ENCODE measurements at places on chromosomes 4 and X.

- DNase-seq = no peak
Observed at GRCh38 chrX:2466876-2467656, 33.7 kb downstream of the DHRSX start.

- DNase-seq = no peak
Observed at GRCh38 chr4:144582975-144583374, 63.0 kb upstream of the HHIP start.

GRCh38 chr4:23736466-23736865 lies 153.4 kb downstream of the PPARGC1A start:
- no peak for DNase-seq

- no peak for DNase-seq
Observed at GRCh38 chr4:94641702-94642560, 115.8 kb upstream of the BMPR1B start.

DNA sequence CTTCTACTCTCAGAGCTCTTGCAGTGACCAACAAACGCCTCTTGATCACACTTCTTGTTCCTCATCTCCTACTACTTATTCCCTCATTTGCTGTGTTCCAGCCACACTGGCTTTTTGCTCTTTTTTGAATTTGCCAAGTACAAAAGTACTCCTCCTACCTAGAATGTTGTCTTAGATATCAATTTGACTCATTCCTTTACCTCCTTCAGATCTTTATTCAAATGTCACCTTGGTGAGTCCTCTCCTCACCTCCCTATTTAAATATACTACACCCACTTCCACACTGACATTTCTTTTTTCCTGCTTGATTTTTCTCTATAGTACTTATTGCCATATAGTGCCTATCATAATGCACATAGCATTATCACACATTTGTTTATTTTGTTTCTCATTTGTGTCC lies 6.2 kb upstream of the DCAF4L1 start:
- DNase-seq = no peak

- DNase-seq = no peak
Observed at GRCh38 chr4:79439489-79439888, 31.5 kb upstream of the GK2 start.

- no peak for DNase-seq
Observed at GRCh38 chr4:69787879-69788278, 27.5 kb upstream of the SULT1B1 start.
